ENCODE measurements at places on chromosomes 6 and 20.

- no peak for DNase-seq
Observed at GRCh38 chr6:124917769-124918168, 44.5 kb upstream of the RNF217 start.

- peak; percentile 44 for DNase-seq
Observed at GRCh38 chr6:10528158-10528981, 7.2 kb downstream of the GCNT2 start.

GRCh38 chr20:38098952-38099351, 65.4 kb downstream of the RPRD1B start:
- DNase-seq, result no peak

GRCh38 chr6:135993361-135993760, 141.9 kb downstream of the PDE7B start:
- no peak for DNase-seq

GRCh38 chr20:13525225-13525940, 113.3 kb downstream of the TASP1 start:
- peak; percentile 81 for DNase-seq
